ENCODE measurements at places on chromosomes 2 and 18. TPM values are rescaled to one million over a fixed set of nuclear protein-coding genes. Genes with fewer than 3 reads are reported as not detected.

TUBA4B gene
- total RNA-seq, result not detected

GPAT2 gene
- total RNA-seq, result 10.2 TPM

TFCP2L1 gene
- 0.12 TPM for total RNA-seq

SCYGR5 gene
- not detected for total RNA-seq

ARHGAP15 gene
- total RNA-seq, result 0.49 TPM

NEB gene
- 0.16 TPM for total RNA-seq

DSEL gene
- 123 TPM for total RNA-seq

PMS1 gene
- 27.2 TPM for total RNA-seq

ZC3H6 gene
- total RNA-seq, result 5.2 TPM

DYTN gene
- total RNA-seq, result not detected

TBR1 gene
- not detected for total RNA-seq

TWIST2 gene
- total RNA-seq, result 46.2 TPM

FAM124B gene
- 0.24 TPM for total RNA-seq
